ENCODE measurements at places on chromosomes 4 and X.

DNA sequence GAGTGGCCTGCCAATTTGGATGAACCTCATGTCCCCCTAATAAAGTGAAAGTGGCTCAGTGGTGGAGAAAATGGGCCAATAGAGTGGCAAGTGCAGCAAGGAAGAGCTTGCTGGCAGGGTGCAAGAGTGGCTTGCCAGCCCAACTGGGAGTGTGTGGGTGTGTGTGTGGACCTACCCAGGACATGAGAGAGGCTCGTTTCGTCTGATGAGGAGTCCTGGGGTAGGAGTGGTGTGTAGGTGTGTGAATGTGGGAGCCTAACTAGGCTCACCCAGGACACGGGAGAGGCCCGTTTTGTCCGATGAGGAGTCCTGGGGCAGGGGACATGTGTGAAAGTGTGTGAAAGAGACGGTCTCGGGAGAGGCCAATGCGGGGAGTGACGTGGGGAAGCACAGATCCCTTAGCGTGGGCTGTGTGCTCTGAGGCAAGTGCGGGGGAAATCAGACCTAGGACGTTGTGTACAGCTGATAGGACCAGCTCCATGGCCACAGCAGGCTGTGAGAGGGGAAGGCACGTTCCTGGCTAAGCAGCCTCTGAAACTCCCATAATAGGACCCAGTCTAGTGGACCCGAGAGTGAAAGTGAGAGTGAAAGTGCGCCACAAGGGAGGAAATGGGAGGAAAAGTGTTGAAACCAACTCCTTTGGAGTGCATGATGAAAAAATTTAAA, 5.3 kb downstream of the GAGE10 start:
- DNase-seq, result no peak

DNA sequence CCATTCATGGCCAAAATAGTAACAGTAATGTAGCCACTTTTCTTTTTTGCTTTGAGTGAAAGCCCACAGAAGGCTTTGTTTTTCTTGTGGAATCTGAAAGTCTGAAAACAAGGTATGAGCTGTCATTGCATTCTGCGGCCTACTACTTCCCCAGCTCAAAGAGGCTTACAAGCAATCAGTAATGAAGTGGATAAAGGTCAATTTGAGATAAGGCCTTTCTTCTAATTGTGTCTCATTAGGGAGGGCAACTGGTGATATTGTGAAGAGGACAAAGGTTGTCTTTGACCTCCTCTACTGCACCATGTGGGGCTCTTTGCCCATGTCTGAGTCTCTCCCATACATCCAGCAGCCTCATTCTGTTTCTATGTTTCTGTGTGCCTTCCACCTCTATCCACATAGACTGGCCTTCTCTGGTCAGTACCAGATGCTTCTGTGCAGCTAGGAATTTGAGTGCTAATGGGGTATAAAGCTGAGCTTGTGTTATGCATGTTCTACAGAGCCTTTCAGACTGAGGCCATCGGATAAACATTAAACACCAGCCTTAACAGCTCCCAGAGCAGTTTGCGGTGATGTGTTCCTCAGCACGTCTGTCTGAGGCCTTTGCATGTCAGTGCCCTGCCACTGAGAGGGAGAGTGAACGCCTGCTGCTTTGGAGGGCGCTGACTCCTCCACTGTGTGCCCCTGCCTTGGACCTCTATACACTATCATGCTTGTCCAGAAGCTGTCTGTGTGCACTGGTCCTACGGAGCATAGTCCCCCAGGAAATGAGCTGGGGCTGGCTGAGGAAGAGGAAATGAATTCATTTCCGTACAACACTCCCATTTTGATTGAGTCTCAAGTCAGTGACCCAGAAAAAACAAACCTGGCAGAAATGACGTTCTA, 80.2 kb downstream of the SH2D1A start:
- no peak for DNase-seq

DNA sequence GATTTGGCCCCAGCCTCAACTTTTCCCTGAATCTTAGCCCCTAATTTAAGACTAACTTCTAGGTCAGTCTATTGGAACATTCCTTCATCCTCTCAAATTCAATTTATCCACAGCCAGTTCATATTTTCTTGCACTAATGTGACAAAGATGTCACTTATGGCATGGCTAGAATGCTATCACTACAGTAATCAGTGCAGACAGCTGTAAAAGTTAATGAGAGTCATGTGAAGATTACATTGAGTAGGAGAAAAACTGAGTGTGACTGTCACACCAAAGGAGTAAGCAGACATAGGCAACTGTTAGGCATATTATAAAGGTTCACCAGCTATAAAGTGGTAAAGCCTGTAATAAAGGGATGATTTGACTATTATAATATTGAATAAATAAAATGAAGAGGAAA, 42.6 kb downstream of the GABRG1 start:
- no peak for DNase-seq

GRCh38 chr4:119314356-119314755, 7.6 kb downstream of the FABP2 start:
- DNase-seq, result no peak

DNA sequence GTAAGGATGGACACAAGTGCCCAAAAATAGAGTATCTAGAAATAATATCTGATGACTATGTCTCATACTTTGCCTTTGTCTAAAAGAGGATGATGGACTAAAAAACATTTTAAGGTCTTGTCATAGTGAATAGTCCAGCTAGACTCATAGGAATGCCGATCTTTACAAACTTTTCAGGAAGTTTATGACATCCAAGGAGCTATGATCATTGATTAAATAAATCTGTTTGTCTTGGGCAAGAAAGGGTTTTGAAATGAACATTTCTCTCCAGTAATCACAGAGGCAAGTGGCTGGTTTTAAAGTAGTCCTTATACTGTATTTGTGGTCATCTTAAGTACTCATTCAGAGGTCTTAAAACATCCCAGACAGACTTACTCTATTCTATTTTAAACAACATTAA, 109.8 kb downstream of the MAPK10 start:
- DNase-seq, result no peak
